Ammon's horn (tissue), 1 donor: ENCODE measurements at places on chromosomes 13 and 19.

GRCh38 chr19:35310331-35310730 is 18.4 kb downstream of the MAG start:
- no peak for DNase-seq

GRCh38 chr19:29421196-29421545 is 104.6 kb upstream of the VSTM2B start:
- no peak for DNase-seq

GRCh38 chr13:34933786-34934185 is 8.3 kb upstream of the NBEA start:
- DNase-seq, result no peak

DNA sequence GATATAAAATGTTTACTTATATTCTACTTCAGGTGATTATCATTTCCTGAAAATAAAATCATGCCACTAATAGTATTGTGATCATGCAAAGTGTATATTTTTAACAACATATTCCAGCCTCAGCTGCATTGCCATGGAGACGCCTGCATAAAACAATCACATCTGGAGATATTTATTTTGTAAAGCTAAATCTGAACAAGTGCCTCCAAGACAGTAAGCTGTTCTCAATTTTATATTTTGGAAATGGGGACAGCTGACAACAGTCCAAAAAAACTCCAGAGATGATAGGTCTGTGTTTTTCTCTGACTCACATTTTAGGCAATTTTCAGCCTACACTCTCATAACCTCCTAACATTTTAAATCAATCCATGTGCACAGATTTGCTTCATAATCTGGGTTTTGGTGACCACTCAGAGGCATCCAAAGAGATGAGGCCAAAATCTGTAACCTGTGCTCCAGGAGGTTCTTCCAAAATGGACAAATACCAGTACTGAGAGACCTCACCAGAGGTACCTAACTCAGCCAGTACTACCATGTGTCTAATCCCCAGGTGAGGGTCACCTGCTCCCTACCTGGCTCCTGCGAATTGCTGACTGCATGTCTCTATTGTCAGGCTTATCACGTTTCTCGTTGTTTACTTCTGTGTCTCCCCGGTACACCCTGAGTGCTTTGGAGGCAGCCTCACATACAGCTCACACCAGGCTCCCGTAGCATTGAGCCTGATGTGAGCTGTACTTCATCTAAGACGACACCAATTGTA is 62.7 kb downstream of the COL4A1 start:
- no peak for DNase-seq

DNA sequence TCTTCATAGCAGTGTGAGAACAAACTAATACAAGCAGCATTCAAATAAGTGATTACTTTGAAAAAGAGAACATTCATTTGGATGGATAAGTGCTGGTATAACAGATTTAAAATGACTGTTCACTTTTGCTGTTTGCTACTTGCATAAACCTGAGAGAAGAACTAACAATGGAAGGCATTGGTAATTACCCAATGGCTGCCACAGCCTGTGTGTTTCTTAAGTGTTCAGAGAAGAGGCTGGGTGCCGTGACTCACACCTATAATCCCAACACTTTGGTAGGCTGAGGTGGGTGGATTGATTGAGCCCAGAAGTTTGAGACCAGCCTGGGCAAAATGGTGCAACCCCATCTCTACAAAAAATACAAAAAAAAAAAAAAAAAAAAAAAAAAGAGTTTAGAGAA is 4.9 kb upstream of the TEX26 start:
- DNase-seq, result no peak

- peak; percentile 35 for DNase-seq
Observed at GRCh38 chr13:74061926-74062595, 72.1 kb downstream of the KLF12 start.

DNA sequence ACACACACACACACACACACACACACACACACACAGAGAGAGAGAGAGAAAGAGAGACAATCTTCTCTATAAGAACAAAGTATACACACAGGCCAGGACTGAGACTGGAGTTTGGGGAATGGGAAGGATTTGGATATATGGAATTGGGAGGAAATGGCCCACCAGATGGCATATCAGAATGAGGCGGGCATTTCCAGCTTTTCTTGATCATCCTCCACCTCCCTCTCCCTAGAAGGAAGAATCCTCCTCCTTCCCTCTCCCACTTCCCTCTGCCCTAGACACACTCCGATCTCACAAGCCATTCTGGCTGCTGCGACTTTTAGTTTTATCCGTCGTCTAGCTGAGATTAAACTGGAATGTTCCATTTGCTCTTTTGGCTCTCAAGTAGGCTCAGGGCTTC is 10.0 kb upstream of the CEBPG start:
- DNase-seq, result no peak

DNA sequence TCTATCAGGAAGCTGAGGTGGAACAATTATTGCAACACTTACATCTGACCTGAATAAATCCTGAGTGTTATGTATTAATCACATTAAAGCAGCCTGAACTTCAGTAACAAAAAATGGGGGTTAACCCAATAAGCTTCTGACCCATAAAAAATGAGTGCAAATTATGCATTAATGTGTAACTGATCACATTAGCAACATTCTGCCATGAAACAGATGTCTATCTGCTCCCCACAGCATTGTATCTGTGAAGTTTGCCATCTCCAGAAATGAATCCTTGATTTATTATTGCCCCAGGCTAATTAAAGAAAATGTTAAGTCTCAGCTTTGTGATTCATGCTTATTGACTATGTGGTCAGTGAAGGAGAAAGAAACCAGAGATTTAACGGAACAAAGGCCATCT is 304.9 kb downstream of the PCDH20 start:
- no peak for DNase-seq

GRCh38 chr13:34086281-34086680 is 268.3 kb downstream of the RFC3 start:
- DNase-seq, result no peak

GRCh38 chr19:14059652-14060155 is 2.2 kb downstream of the PALM3 start:
- no peak for DNase-seq

GRCh38 chr13:98142380-98143156 is at the start of gene FARP1:
Gene FARP1 (plus strand): TSS chr13:98143094. CDS start chr13:98213243, 70,149 bp downstream.
- peak; percentile 47 for DNase-seq

DNA sequence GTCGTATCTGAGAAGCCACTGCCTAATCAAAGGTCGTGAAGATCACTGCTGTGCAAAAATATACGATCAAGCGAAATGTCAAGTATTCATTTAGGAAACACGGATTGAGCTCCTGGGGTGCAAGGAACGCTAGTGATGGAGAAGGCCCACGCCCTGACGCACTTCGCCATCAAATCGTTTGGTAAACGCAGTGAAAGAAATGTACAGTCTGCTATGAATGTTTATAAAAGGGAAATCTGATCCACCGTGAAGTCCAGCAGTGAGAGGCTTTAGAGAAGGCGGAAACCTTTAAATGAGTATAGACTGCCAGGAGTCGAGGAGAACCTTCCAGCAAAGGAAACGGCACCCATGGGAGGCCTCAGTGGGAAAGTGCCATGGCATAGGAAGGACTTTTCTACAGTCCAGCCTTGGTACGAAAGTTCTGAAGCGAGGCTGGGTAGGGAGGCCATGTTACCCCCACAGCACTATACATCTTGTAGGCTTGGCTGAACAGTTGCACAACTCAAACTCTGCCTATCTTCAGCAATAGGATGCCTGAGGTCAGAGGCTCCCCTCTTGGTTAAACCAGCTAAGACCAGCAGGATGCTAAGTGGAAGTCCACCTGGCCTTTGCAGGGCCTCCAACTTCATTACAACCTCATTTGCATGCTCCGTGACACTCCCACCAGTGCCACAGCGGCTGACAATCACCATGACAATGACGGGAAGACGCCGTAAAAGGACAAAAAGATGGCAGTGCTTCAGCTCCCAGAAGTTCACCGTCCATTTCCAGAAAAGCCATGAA is 20.4 kb downstream of the PCID2 start:
- DNase-seq, result no peak

DNA sequence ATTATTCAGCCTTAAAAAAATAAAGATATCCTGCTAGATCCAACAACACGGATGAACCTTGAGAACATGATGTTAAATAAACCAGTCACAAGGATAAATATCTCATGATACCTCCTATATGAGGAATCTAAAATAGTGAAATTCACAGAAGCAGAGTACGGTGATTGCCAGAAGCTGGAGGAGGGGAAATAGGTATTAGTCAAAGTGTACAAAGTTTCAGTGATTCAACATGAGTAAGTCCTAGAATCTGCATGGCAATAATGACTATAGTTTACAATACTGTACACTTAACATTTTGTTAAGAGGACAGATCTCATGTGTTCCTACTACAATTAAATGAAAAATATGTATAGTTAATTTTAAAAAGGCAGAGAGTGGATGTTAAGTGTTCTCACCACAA is 206.6 kb upstream of the SLC10A2 start:
- no peak for DNase-seq

DNA sequence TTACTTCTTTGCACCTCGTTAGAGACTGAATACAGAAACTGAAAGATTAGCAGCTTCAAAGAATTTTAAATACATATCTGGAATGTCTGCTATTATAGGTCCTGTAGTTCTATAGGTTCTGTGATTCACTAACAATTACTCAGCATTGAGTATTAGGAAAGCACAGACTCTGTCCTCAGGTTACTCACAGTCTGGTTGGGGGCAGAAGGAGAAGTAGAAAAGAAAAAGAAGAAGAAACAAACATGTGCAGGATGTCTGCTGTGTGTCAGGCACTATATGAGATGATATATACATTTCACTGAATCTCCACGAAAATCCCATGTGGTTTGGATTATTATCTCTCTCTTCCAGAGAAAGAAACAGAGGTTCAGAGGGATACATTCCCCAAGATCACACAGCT is 40.1 kb downstream of the SERTM1 start:
- no peak for DNase-seq

- no peak for DNase-seq
Observed at GRCh38 chr13:60787083-60787482, 390.1 kb downstream of the TDRD3 start.

GRCh38 chr19:16778796-16779411 is 50.3 kb upstream of the SIN3B start:
- DNase-seq, result peak; percentile 43

- DNase-seq, result no peak
Observed at GRCh38 chr13:71967990-71968389, 101.0 kb upstream of the DACH1 start.

DNA sequence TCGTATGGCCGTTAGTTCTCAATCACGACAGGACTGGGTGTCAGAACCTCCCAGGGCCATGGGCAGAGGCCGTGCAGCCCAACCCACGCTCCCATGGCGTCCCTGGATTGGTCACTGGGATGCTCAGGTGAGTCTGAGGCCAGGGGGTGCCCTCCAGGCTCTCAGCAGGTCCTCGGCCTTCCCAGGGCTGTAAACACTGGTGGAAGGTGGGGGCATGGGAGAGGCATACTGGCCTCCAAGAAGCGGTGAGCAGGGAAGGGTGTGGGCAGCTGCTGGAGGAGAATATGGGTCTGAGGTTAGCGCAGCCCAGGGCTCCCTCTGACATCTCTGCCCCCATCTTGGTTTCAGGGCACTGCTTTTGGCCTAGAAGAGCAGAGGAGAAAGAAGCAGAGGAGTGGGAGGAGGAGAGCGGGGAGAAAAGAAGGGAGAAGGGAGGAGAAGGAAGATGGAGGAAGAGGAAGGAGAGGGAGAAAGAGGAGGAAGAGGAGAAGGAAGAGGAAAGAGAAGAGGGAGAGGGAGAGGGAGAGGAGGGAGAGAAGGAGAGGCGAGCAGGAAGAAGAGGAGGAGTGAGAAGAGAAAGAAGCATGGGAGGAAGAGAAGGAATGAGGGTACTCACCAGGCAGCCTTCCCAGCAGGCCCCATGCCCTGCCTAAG is 62.3 kb downstream of the CEBPG start:
- DNase-seq, result no peak

GRCh38 chr13:29975283-29975682 is 124.9 kb upstream of the UBL3 start:
- no peak for DNase-seq

DNA sequence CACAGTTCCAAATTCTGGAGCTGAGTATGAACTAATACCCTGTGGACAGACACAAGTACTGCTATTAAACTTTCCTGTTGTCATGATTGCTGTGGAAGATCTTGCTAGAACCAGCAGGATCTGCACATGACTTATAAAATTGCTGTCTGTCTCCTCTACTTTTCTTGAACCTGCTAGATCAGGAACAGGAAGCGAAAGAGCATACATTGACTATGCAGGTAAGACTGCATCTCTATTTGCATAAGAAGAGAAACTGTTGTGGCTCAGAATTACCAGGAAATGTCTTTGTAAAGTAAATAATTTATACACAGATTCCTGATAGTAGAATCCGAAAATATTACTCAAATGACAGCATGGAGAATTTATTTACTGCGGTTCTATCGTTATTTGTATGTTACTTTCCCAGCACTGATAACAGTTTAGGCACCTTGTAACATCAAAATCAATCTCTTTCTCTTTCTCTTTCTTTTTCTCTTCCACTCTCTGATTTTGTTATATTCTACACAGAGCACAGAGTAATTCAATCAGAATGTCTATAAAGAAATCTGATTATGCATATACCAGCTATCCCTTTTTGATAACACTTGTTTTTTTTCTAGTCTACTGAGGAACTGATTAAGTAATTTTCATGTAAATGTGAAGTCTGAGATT is 226.5 kb downstream of the MYO16 start:
- no peak for DNase-seq

DNA sequence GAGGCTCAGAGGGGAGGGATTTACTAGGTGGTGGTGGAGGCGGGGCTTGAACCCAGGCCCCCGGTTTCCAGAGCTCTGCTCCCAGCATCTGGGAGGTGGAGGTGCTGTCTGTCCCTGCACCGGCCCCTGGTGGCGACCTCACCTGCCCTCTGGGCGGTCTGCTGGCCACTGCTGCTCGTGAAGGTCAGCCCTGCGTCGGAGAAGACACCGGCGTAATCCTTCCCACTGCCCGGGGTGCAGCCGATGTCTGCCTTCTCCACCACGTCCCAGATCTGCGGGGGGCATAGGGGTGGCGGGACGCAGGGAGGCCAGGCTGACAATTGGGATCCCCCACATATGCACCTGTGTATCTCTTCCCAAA is 12.8 kb downstream of the C3 start:
- no peak for DNase-seq

DNA sequence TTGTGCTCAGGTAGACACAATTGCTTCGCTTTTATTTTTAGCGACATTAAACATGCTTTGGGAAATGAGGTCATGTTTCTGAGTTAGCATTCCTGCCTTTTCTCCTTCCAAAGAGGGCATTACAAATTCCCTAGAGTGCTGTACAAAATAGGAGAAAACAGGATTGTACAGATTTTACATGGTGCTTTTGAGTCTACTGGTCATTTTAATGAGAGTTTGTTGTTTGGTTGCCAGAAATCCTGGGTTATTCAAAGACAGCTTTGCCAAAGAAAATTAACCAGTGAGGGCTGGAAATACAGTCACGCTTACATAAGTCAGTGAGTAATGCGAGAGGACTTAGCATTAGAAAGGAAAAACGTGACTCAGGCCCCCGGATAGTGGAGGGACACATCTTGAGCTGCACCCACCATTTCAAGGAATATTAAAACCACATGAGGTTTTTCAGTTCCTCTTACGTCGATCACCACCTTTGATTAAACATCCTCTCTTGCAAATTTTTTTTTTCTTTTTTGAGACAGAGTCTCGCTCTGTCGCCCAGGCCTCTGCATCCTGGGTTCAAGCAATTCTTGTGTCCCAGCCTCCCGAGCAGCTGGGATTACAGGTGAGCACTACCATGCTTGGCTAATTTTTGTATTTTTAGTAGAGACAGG is 55.4 kb downstream of the SACS start:
- DNase-seq, result no peak

GRCh38 chr13:25292301-25292700 is 5.0 kb upstream of the MTMR6 start:
- no peak for DNase-seq
